ENCODE measurements at places on chromosomes 11 and 22.

- DNase-seq = no peak
Measured at GRCh38 chr11:73760135-73760678, 667 bp downstream of the RAB6A start.

DNA sequence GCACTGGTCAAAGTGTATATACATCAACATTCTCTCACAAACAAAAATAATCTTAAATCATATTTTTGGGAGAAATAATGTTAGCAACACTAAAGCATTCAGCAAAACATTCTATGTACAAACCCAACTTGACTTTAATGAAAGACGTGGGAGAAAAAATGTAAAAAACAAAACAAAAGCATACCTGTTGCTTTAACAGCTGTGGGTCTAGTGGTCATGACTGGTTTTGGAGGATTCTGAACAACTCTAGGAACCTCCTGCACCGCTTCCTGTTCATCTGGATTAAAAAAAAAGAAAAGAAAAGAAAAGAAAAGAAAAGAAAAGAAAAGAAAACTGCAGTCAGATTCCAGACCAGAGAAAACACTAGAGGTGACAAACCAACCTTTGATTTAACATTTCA, 2.1 kb downstream of the FNBP4 start:
- no peak for DNase-seq

DNA sequence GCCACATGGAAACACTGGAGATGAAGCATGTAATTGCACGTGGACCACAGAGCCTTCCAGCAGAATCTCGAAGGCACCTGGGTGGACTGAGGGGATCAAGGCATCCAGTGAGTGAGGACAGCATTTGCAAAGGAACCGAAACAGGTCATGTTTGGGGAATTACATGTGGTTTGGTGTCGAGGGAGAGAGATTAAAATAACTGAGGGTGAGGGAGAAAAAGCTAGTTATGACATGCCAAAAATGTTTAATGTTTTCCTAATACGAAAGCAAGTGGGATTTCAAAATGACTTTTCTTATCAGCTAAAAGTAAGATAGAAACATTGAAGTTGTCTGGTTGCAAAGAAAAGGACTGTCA, 157.1 kb downstream of the BLID start:
- DNase-seq = no peak

DNA sequence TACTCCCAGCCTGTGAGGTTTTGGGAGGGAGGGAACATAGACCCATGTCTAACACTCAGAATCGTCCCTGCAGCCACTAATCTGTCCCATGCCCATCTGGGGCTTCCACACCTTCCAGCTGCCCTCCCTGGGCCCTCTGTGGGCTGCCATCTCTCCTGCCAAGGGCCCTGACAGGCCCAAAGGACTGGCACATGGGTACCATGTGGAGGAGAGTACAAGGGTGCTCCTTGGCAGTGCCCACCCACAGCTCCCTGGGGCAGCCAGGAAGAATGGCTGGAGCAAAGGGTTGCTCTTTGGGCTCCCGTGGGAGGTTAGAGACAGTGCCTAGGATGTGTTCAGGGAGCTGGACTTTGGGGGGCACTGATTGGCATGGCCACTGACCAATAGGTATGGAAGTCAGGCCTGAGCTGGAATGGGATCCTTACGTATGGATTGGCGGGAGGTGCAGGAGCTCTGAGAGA, 56.8 kb downstream of the CD82 start:
- DNase-seq = no peak

- no peak for DNase-seq
Measured at GRCh38 chr22:43421046-43421665, 9.3 kb downstream of the MPPED1 start.

DNA sequence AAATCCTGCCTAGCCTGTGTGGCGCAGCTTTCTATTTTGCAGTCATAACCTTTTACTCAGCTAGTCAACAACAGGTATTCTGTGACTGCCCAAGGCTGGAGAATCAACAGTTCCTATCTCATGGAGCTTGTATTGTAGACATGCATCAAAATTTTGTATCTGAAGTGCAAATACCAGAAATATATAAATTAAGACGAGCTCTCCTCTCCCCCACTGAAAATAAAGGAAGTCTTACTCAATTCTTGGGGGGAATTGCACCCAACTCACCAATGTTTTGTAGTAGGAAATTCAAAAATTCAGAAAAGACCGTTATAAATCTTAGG, 153.4 kb downstream of the NCAM1 start:
- no peak for DNase-seq

DNA sequence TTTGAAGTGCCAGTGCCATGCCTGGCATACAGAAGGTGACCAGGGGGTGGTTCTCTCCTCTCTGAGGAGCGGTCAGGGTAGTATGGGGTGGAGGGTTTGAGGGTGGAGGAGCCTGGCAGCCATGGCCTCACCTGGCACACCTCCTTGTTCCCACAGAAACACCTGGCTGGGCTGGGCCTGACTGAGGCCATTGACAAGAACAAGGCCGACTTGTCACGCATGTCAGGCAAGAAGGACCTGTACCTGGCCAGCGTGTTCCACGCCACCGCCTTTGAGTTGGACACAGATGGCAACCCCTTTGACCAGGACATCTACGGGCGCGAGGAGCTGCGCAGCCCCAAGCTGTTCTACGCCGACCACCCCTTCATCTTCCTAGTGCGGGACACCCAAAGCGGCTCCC, 9.6 kb downstream of the SERPINH1 start:
- DNase-seq = no peak

- DNase-seq = no peak
Measured at GRCh38 chr11:119810478-119811232, 81.7 kb upstream of the NECTIN1 start.

DNA sequence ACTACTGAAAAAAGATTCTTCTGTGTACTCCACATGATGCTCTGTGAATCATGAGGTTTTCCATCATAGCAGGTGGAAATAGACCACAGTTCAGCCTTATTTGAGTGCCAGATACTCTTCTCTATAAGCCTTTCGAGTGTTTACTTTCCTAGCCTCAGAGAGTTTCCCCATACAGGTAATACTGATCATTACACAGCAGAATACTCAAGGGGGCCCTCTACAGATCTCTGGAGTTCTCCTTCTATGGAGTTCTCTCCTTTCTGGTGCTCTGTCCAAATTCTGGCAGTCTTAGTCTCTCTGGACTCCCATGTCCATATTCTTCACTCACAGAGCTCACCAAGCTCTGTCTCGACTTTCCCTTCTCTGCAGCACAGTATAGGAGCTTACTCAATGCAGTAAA, 175.7 kb upstream of the CARD18 start:
- no peak for DNase-seq

DNA sequence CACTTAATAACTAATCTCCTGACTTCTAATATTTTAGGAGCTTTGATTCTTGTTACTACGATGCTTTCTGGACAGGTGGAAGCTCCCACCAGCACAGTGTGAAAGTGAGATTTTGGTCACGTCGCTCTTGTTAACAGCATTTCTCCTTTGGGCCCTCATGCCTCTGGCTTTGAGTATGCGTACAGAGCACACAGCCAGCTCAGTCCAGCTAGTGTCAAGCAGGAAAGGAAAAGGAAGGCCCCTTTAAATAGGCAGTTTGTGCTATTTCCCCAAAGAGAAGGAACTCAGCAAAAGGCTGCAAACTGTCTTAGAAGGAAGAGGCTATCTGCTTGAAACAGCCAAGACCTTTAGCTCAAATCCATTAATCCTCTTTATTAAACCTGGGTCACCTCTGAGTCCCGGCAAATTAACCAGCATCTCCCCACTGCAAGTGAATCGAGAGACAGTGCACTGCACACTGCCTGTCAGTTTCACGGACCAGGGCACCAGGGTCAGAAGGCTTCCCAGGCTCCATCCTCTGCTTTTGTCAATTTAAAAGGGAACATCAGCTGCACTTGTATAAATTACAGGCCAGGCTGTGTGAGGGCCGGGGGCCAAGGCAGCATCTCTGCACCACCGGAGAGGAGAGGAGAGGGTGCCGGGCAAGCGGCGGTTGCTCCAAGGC, 34.7 kb downstream of the OPCML start:
- DNase-seq = no peak

DNA sequence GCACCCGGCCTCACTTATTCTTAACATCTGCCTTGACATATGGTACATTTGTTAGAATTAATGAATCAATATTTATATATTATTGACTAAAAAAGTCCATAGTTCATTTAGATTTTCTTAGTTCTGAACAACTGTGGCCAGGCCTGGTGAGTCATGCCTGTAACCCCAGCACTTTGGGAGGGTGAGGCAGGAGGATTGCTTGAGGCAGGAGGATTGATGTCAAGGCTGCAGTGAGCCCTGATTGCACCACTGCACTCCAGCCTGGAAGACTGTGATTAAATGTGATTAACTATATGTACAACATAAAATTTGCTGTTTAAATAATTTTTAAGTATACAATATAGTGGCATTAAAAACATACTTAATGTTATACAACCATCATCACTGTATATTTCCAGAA, 5.6 kb downstream of the UVRAG start:
- DNase-seq = no peak

- no peak for DNase-seq
Measured at GRCh38 chr22:38866399-38867123, 5.5 kb downstream of the CBX6 start.

GRCh38 chr11:123382555-123383074, 47.5 kb upstream of the GRAMD1B start:
- no peak for DNase-seq

- DNase-seq = no peak
Measured at GRCh38 chr11:1870721-1871466, 18.0 kb downstream of the LSP1 start.

DNA sequence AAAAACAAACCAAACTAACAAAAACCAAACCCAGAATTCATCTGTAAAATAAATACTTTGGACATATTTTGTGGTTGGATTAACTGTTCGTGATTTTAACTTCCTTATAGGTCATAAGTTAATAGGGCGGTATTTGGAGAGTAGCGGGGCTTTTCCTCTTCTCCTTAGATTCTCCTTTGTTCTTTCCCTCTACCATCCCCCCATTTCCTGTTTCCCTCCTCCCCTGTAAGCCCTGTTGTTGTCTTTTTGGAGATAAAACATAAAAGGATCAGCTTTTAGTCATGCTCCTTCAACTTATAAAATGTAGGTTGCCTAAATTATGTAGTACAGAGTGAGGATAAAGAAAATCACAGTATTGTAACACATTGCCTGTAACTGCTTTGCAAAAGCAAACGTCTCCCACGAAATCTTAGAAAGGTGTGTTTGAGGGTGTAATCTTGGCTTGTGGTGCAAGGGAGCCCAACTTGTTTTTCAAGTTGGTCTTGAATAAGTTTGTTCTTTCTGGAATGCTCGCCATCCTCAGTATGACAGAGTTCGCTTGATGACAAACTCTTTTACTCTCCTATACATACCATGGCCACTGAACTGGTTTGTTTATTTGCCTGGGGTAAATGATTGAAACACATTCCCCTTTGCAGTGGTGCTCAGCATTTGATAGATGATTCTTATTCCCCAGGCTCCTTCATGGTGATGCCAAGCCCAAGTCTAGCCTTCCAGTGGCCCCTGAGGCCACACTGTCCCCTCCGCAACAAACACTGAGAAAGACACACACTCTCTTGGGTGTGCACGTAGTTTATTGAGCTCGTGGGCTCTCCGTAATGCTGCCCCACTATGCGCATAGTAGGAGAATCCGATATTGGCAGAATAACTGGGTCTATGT, 49.4 kb downstream of the TEAD1 start:
- DNase-seq = no peak

DNA sequence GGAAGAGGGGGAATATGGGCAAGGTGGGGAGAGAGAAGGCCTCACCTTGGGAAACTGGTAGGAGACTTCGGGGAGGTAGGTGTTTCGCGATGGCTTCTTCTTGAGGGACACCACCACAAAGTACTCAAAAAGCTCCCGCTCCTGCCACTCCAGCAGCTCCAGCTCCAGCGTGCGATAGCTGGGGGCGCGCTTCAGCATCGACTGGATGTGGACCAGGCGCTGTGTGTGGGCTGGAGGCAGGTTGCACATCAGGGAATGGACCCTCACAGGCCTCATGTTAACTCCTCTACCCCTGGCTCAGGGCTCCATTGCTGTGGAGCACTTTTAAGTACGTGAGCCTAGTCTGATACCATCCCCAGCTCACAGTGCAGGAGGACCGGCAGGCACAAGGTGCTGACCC, 29.9 kb downstream of the RPL27A start:
- no peak for DNase-seq

DNA sequence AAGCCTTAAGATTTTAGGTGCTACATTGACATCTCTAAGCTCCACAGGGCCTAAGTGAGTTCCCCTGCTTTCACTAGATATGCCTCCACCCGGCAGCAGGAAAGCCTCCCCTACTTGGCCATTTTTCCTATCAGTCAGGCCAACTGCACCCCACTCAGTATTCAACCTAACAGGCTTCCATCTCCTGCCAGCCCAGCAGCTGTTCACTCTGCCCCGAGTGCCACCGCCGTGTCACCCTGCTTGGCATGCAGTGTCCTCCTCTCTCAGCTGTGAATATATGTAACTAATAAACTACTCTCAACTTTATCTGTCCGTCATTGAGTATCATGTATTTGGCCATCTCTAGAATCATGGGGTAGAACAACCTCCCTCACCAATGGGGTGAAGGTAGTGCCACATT, 9.0 kb upstream of the OR6M1 start:
- DNase-seq = no peak

GRCh38 chr11:68106165-68106940, 14.8 kb downstream of the CHKA start:
- no peak for DNase-seq

DNA sequence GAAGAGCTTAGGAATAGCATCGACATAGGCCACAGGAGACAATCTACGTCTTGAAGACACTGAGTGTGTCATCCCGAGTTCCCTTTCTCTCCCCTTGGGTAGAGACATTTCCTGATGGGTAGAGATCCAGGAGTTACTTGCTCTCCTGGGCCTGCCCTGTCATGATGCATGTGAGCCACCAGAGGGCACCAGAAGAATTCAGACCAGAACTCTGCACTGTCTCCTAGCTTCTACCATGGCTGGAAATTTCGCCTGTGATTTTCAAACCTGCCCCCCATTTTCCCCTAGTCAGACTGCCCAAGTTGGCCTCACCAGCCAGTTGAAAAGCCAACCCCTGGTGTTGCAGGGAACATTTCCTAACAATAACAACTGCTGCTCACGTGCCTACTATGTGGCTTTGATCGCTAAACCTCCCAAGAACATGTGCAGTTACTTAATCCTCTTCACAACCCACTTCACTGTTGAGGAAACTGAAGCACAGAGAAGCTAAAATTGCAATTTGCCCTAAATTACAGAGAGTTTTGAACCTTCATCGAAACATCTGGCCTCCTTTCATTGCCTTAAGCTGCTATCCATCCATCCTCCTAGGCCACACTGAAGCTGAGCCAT, 47.2 kb downstream of the C11orf58 start:
- DNase-seq = peak; percentile 55

All from NCI-H2081 (cell line).